Parietal lobe (tissue), 2 donors: ENCODE measurements at places on chromosomes 3 and 15. TPM values are rescaled to one million over a fixed set of nuclear protein-coding genes. Genes with fewer than 3 reads are reported as not detected.

LXN gene
- 9.7 TPM for total RNA-seq

LINGO1 gene
- total RNA-seq, result 67.9 TPM

RPLP1 gene
- total RNA-seq, result 56.0 TPM

PLS1 gene
- 0.94 TPM for total RNA-seq

GOLGA8G gene
- not detected for total RNA-seq
